Kidney (tissue), 22 donors: ENCODE measurements at places on chromosomes 3 and 15.

DNA sequence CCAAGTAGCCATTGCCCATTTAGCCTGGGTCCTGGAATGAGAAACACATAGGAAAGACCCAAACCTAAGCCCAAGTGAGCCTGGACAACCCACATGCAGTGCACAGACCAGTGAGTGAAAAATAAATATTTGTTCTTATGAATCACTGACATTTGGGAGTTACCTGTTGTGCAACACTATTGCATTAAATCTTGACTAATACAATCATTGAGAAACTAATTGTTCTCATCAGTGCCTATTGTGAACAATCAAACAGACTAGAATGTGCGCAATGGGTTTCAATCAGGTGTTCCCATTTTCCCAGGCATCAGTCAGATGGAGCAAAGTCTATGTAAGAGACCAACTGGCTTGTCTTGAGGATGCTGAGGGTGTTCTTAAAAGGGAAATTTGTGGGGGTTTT lies 54.7 kb upstream of the CNOT10 start:
- no peak for DNase-seq

GRCh38 chr15:74312445-74313007 lies 54.9 kb downstream of the CYP11A1 start:
- peak; percentile 81 for DNase-seq

DNA sequence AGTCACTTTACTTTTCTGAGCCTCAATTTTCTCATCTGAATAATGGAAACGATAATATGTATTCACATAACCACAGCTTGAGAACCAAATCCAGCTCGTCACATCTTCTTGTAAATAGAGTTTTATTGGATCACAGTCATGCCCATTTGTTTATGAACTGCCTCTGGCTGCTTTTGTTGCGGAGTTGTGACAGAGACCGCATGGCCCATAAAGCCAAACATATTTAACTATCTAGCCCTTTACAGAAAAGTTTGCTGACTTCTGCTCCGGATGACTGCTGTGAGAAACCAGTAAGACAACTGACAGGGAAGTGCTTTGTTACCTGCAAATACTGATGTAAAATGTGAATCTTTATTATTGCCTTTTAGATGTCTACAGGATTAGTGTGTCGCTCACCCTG lies 216.0 kb downstream of the RORA start:
- no peak for DNase-seq

GRCh38 chr15:100714749-100715342 lies 112.5 kb downstream of the ASB7 start:
- DNase-seq = no peak

DNA sequence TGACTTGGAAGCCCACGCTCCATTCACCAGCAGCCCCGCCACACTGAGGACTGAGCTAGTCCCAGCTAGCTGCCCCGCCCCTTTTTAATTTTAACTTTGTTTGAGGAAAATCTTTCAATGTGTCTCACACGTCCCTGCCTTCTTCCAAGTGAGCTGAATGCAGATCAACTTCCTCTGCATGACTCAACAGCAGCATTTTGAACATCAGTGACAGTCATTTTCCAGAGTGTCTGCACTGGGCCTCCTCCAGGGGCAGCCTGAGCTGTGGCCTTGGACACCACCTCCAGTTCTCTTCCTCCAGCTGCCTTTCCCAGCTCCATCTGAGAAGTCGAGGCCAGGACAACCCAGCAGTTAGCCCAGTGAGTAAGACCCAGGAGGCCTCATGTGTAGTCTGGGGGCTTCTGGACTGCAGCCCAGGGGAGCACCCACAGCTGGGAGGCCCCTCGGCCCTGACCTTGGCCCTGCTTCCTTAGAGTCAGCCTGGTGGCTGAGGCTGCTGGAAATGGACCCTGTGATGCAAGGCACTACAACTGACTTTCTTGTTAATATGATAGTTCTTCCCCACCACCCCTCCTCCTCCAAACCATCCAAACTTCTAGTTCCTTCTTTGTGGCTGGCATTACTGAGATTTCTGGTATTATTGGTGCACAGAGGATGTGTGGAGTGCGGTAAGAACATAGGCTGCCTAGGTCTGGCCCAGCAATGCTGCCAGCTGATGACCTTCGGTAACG lies 21.4 kb upstream of the ESYT3 start:
- DNase-seq = no peak

- DNase-seq = no peak
These were observed 172.3 kb upstream of the GPR149 start for GRCh38 chr3:154602241-154602640.
